Thoracic aorta (tissue), 2 donors: ENCODE measurements at places on chromosomes 12 and 14. TPM values are rescaled to one million over a fixed set of nuclear protein-coding genes. Genes with fewer than 3 reads are reported as not detected.

DNA sequence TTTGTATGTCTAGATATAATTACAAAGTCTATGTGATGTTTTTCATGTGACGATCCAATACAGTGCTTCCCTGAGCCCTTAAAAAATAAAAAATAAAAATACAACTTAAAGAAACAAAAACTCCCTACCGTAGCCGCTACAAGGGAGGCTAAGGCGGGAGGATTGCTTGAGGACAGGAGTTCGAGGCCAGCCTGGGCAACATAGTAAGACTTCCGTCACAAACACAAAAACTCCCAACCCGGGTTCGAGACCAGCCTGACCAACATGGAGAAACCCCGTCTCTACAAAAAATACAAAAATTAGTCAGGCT is 669 bp upstream of the CDKN3 start:
- no peak for DNase-seq
- H3K4me3 ChIP-seq, result peak overlapping the region; percentile 78
- no peaks in the 10 kb centered on the region for H3K27me3 ChIP-seq
- no peaks in the 10 kb centered on the region for H3K36me3 ChIP-seq

DNA sequence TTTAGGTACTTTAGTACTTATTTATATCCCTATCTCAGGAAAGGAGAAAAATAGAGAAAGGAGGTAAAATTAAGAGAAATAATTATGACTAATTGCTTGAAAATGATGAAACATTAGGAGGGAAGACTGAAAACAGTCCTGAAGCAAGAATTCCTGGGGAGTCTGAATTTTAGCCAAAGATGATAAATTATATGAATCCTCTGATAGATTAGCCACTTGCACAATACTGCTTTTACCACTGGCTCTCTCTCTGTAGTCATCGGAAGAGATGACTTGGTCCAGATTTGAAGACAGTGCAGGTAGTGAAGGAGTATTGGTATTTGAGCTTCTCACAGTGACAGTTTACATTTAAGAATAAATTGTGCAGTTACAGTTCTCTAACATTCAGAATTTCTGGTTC is 83.8 kb upstream of the CLEC14A start:
- no peak overlapping the region for H3K4me3 ChIP-seq
- H3K27ac ChIP-seq, result no peak overlapping the region
- DNase-seq, result no peak
- H3K27me3 ChIP-seq, result no peaks in the 10 kb centered on the region

DNA sequence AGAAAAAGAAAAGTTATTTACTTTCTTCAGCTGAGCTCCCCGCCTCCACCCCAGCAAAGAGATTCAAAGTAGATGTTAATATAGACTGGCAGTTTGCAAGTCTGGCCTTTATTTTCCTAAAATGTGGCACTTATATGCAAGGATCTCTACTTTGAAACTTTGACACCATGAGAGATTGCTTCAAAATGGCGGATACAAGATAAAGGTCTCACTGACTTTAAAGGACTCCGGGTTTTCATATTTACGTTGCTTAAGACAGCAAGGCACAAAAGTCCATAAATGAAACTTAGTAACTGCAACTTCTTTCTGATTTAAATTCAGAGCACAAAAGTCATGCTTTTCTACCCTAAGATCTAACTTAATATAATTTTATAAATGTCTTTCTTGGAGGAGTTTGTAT is 3.5 kb downstream of the OTX2 start:
- no peak for DNase-seq
- H3K4me3 ChIP-seq, result no peak overlapping the region
- H3K36me3 ChIP-seq, result no peaks in the 10 kb centered on the region
- H3K27me3 ChIP-seq, result peaks cover 21% of the 10 kb centered on the region
- H3K4me1 ChIP-seq, result peaks cover 11% of the 10 kb centered on the region
- H3K27ac ChIP-seq, result no peak overlapping the region

- no peak for DNase-seq
- H3K4me1 ChIP-seq, result peaks cover 8% of the 10 kb centered on the region
- peaks cover 4% of the 10 kb centered on the region for H3K36me3 ChIP-seq
- no peaks in the 10 kb centered on the region for H3K27me3 ChIP-seq
- no peak overlapping the region for H3K27ac ChIP-seq
- H3K4me3 ChIP-seq, result no peak overlapping the region
These were observed 161.5 kb upstream of the FKBP4 start for GRCh38 chr12:2633176-2633824.

Gene VWF
- total RNA-seq, result 164 TPM

Gene TROAP
- total RNA-seq, result 0.99 TPM

Gene RNASE3
- not detected for total RNA-seq
